ENCODE measurements at places on chromosomes 13 and 19.

DNA sequence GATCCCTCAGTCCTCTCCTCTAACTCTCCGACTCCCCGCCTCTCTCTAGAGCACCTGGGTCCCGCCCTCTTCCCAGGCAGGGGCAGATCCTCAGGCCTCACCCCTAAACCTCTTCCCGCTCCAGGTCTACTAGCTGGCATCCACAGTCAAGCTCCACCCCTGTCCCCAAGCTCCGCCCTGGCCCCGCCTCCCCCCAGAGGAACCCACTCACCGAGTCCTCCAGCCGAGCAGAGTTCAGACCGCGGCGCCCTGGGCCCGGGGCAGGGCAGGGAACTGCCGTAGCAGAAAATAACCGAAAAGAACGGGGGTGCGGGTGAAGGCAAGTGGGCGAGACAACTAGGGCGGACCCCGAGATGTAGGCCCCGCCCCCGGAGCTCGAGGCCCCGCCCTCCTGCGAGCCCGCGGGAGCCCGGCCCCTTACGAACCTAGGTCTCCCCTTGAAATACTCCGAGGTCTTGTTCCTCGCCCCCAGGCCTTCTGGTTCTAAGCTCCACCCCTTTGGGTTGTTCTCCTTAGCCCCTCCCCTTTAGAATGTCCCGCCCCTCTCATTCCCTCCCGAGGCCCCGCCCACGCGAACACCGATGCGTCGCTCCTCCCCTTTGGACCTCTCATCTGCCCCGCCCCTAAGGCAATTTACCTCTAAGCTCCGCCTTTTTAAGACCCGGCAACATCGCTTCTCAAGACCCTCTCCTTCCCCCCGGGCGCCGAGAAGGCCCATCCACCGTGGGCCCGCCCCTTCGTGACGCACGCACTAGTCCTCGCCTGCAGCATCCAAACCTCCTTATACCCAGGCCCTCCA, at the start of gene GGN:
GGN (minus strand) TSS at position 485 of the 799 bp plus-strand sequence. CDS start 773 bp downstream, outside the sequence.
- DNase-seq: peak; percentile 54

GRCh38 chr13:43368003-43368402, 344.6 kb downstream of the DNAJC15 start:
- no peak for DNase-seq

- no peak for DNase-seq
Measured at GRCh38 chr13:113124211-113124970, 1.8 kb downstream of the F10 start.

DNA sequence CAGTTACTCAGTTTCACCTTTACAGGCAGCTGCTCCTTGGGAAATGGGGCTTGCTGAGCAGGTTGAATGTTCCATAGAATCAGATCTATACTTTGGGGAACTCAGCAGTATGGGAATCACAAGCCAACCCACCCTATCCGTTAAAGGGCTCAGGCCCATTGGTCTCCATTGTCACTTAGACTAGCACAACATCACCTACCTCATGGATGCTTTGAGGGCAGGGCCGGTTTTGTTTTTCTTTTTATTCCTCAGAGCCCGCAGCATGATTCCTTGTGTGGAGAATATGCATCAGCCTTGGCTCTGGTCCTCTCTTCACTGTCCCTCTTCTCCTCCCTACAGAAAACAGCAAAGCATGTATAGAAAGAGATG, 48.0 kb downstream of the LRCH1 start:
- DNase-seq: no peak

GRCh38 chr19:55691561-55692481, 16.8 kb downstream of the EPN1 start:
- no peak for DNase-seq

DNA sequence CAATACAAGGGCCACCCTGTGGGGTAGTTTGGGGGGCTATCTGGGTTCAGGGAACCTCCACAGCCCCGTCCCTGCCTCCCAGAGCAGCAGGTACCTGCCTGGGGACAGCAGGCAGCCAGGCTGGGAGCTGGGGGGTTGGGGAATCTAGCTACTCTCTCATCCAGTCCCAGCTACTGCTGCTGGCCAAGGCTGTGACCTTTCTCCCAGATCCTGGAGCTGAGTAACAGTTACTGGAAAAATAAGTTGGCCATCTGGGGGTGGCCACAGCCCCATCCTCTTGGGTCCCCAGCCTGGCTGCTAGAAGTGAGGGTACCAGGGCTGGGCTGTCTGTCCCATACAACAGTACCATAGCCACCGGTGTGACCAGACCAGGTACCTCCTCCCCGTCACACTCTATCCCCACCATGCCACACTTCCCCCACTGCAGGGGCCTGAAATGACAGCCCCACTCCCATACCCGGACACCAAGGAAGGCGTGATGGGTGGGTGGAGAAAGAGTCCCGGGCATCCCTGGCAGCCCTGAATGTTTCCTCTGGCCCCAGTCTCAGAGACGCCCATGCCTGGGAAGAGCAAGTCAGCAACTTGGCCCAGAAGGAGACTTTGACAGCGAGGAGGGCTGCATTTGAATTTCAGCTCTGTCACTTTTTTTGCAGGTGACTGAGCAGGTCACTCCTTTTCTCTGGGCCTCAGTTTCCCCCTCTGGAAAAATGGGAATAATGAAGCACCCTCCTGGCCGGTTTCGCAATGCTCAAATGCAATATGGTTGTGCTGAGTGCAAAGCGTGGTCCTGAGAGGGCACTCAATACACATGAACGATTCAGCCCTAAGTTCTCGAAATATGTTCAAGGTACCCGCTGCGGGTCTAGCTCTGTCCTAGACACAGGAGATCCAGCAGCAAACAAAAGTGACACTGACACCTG, 30.7 kb upstream of the NFIC start:
- no peak for DNase-seq

- DNase-seq: no peak
Measured at GRCh38 chr19:45498411-45499195, at the start of gene PPM1N. PPM1N (plus strand) TSS chr19:45498443; CDS start chr19:45498473, 30 bp downstream.

- no peak for DNase-seq
Measured at GRCh38 chr13:18943721-18944391, 237.8 kb downstream of the TUBA3C start.

GRCh38 chr13:45941261-45941660, 89.7 kb upstream of the SIAH3 start:
- DNase-seq: no peak

DNA sequence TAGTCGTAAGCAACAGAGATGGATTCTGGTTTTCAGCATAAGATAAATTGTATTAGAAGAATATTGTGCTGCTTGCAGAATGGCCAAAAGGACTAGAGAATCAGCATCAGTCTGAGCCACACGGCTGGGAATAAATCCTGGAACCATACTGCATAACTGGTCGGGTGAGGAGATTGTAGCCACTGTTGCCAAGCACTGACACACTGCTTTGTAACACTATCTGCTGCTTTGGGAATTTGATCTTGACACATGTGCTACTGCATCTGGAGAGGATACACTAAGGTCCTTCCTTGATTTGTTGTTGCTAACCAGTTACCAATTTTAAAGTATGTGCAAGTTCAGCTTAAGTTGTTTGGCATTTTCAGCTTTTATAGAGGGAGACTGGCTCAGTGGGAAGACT, 1.9 kb downstream of the HNRNPA1L2 start:
- DNase-seq: no peak

- DNase-seq: no peak
Measured at GRCh38 chr19:1008268-1009040, 8.2 kb downstream of the GRIN3B start.

- DNase-seq: no peak
Measured at GRCh38 chr13:95279016-95279415, 22.2 kb downstream of the ABCC4 start.

- no peak for DNase-seq
Measured at GRCh38 chr13:41401366-41401765, 56.0 kb upstream of the RGCC start.

DNA sequence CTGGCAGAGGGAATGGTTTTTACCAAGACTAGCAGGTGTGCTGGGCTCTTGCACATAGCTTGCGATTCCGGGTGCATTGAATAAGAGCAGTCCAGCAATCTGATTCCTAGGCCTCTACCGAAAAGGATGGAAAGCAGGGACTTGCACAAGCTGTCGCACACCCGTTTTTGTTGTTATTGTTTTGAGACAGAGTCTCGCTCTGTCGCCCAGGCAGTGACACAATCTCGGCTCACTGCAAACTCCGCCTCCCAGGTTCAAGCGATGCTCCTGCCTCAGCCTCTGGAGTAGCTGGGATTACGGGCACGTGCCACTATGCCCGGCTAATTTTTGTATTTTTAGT, 5.5 kb downstream of the EBI3 start:
- no peak for DNase-seq

GRCh38 chr19:52237197-52237596, 32.2 kb upstream of the ZNF766 start:
- no peak for DNase-seq

DNA sequence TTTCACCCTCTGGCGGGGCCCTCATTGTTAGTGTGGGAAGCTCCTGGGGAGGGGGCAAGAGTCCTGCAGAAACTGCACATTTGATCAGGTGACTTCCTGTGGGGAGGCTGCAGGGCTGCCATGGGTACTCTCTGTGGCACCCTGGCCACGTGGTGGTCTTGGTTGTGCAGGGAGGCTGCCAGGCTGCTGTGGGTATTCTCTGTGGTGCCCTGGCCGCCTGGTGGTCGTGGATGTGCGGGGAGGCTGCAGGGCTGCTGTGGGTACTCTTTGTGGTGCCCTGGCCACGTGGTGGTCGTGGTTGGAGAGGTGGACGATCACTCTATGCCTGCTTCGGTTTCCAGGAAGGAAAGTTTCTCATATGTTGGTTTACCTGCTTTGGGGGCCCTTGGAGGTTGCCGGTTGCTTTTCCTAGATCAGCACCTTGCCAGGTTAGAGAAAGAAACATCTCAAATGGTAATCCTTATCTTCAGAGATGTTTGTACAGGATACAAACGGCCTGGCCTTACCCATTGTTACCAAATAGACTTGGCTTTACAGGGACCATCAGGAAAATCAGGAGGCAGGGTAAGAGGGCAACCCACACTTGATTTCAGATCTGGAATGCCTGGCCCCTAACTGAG, 22.9 kb downstream of the TEX29 start:
- DNase-seq: no peak

- DNase-seq: no peak
Measured at GRCh38 chr13:91135968-91136367, 211.5 kb upstream of the MIR17HG start.

- no peak for DNase-seq
Measured at GRCh38 chr13:72198042-72198441, 331.0 kb upstream of the DACH1 start.

- DNase-seq: no peak
Measured at GRCh38 chr19:7596211-7596937, 711 bp downstream of the CAMSAP3 start.

DNA sequence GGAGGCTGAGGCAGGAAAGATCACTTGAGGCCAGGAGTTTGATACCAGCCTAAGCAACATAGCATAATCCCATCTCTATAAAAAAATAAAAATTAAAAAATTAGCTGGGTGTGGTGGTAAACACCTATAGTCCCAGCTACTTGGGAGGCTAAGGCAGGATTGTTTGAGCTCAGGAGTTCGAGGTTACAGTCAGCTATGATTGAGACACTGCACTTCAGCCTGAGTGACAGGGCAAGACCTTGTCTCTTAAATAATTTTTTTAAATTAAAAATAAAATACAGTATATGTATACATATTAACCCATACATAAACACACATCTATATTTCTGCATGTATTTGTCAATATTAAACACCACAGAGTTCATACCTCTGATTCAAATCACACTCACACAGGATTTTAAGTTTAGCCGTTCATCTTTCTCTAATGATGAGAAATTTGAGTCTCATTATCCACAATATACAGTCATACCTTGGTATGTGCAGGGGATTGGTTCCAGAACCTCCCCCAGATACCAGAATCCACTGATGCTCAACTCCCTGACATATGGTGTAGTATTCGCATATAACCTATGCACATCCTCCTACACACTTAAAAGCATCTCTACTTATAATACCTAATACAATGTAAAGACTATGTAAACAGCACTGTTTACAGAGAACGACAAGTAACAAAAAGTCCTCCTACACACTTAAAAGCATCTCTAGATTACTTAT, 44.7 kb downstream of the PSPC1 start:
- DNase-seq: no peak

DNA sequence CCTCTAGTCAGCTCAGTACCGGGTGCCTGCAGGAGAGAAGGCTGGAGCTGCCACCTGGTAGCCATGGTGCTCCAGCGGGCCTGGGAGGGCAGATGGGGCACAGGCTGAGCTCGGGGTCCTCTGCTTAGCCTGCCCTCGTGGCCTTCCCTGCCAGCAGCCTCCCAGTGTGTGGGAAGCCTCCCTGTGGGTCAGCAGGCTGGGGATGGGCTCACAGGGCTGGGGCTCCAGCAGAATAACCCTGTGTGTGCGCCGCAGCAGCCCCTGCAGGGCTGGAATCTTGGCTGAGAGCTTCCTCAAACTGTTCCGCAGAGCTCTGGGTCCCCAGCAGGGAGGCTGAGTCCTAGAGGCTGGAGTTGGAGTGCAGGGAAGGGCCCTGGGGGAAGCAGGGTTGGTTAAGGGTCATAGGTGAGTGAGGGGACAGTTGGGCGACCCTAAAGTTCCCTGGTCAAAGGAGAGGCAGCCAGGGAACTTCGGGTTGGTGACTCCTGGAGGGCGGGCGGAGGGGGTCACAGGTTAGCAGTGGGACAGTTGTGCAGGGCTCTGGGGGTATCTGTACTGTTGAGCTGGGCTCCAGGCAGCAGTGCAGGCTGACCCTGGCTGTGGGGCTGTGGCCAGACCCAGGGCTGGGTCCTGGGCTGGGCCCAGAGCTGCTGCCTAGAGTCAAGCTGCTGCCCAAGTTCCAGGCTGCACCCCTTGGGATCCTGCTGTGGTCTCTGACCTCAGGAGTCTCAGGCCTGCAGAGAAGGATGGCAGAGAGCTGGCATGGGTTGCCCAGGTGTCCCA, 14.0 kb downstream of the ARHGAP33 start:
- DNase-seq: no peak

DNA sequence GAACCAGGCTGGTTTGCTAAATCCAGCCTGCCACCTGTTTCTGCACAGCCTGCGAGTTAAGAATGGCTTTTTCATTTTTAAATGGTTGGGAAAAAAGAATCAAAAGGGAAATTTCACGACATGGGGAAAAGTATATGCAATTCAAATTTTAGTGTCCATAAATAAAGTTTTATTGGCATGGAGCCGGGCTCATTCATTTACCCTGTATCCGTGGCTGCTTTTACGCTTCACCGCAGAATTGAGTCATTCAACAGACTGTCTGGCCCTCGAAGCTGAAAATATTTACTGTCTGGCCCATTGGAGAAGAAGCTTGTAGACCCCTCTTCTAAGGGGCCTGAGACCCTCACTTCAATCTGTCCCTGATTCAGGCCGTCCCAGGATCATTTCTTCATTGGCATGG, 26.1 kb downstream of the IER2 start:
- DNase-seq: no peak

GRCh38 chr13:108932196-108932595, 302.8 kb downstream of the MYO16 start:
- no peak for DNase-seq
